ENCODE measurements at places on chromosomes 6 and 20.

- DNase-seq: no peak
Measured at GRCh38 chr20:8057871-8058270, 38.3 kb upstream of the TMX4 start.

GRCh38 chr6:111894951-111895350, 21.7 kb upstream of the FYN start:
- no peak for DNase-seq

GRCh38 chr20:63639093-63639975, 12.4 kb upstream of the GMEB2 start:
- no peak for DNase-seq

DNA sequence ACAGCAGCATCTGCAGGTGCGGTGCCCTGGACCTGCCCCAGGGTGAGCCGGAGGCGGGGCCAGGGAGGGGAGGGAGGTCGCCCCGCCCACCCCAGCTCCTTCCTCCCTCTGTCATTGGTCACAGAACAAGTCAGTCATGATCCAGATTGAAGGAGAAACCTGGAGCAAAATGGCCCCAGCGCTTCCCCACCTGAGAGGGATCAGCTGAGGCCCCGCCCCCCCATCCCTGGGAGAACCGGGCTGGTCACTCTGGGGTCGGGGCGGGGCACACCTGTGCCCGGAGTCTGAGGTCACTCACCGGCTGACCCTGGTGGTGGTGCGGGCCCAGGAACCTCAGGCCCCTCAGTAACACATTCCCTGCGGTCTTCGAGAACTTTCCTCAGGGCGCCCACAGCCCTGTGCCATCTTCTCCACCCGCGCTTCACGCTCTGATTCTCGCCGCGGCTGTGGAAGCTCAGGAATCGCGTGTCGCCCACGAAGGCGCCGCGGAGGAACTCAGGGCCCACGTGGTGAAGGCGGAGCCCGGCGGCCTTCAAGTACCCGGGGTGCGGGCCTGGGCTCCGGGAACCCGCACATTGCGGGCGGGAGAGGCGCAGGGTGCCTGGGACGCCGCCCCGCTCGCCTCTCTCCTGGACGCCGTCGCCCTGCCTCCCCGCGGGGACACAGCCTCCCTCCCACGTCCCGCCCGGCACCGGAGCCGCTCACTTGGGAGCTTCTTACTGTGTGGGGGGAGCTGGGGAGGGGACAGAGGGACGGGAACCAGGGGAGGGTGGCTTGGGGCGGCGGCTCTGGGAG, 36.4 kb upstream of the HLA-C start:
- peak; percentile 94 for DNase-seq

GRCh38 chr6:10759312-10759839, 11.8 kb downstream of the TMEM14B start:
- DNase-seq: no peak

DNA sequence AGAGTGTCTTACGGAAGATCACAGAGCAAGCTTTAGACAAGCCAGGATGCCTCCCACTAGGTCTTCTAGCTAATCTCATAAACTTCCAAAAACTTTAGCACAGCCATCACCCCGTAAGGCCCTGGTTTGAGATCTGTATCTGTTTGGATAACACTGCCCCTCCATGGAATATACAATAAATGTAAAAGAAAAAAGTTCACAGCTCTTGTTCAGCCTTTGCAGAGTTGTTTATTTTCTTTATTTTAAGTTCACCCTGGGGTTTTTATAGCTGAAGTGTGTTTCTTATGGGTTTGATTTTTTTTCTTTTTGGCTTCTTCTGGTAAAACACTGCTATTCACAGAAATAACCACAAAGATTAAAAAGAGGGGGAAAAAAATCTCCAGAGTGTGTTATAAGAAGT, 125.6 kb downstream of the EYA2 start:
- DNase-seq: no peak

- peak; percentile 78 for DNase-seq
Measured at GRCh38 chr6:79949233-79949632, 1.9 kb upstream of the ELOVL4 start.

- DNase-seq: no peak
Measured at GRCh38 chr6:9527679-9528286, 887.1 kb downstream of the TFAP2A start.

GRCh38 chr6:85353012-85353411, 96.9 kb upstream of the NT5E start:
- no peak for DNase-seq

DNA sequence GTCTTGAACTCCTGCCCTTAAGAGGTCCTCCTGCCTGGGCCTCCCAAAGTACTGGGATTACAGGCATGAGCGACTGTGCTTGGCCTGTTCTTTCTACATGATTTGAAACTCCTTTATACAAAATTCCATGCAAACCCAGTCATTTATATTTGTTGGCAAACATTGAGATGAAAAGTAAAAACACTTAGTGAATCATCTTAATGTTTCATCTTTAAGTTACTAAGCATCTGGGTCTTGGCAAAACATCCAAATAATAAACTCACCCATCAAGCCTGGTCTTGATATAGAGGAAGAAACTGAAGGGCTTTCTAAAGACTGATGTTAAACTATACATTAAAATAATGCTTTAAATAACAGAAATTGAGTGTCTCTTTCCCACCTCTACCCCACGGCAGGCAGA, 95.1 kb downstream of the FUT9 start:
- no peak for DNase-seq

DNA sequence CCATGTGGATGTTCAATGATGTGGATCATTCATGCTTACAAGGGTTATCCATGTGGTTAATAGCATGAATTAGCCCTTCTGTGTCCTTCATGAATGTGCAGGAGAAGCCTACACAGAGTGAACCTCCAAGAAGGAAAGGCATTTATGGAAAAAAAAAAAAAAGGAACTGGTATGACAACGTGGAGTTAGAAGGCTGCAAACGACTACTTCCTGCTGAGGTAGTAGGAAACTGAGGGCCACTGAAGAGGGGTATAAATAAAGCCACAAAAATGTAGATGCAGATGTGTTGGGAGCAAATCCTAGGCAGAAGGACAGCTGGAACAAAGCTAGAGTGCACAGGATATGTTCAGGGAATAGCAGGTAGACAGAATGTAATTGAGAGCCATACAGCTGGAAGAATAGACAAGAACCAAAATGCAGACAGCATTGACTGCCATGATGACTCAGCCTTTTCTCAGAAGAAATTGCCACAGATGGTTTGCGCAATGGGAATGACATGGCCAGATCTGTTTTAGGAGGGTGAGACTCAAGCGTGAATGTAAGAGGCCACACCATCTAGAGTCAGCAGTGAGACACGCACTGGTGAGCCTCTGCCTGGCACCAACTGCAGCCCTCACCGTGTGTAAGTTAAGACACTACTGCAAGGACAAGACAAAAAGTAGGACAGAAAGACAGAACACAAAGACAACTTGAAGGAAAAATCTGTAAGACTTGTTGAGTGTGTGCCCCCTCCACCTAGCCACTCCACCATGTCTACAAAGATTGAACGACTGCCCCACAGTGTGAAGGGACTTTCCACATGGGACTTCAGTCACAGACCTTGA, 79.8 kb downstream of the KIF13A start:
- DNase-seq: no peak

DNA sequence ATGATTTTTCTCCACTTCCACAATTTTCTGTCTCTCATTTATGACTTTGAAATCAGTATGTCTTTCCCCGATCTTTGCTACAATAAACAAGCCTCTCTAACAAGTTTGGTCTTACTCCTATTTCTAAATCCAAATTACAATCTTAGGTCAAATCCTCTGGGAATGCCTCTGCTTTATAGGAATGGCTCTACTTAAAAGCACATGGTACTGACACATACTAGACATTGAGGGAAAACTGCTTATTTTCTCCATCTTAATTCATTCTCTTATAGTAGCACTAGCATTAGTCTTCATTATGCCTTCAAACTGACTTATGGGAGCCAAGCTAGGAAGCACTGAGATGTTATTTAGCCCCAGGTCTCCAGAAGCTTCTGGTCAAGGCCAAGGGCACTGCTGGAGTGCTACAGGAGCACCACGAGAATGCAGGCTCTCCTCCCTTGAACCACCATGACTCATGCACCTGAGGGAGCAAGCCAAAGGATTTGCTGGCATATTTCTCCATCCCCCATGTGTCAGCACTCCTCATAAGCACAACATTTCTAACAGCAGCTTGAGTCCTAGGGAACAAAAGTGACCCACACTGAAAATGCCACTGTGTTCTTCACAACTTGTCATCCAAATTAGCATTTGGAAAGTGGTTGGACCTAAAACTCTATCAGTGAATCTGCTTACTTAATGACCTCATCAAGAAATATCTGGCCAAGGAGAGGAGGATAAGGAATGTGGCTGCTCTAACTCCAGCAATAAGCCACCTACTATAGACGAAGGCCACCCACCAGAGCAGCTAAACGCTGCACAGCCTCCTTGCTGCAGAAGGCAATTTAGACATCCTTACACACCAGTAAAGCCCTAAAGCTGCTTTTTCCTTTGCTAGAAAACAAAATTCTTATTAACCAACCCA, 156.8 kb upstream of the KCNQ5 start:
- DNase-seq: no peak

DNA sequence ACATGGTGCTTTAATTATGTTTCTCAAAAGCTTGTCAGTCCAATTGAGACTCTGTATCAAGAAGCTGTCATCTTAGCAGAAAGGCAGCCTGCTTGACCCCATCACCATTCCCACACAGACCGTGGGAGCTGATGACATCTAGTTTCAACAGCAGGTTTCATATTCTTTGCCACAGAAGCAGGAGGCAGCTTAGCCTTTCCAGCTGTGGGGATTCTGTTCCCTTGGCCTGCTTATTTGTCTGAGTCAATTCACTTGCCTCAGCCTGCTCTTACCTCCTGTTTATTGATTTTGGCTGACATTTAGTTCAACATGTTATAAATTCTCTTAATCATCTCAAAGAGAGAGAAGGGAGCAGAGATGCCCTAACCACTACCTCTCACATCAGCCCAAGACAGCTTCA, 527.7 kb downstream of the ADGRB3 start:
- DNase-seq: no peak

DNA sequence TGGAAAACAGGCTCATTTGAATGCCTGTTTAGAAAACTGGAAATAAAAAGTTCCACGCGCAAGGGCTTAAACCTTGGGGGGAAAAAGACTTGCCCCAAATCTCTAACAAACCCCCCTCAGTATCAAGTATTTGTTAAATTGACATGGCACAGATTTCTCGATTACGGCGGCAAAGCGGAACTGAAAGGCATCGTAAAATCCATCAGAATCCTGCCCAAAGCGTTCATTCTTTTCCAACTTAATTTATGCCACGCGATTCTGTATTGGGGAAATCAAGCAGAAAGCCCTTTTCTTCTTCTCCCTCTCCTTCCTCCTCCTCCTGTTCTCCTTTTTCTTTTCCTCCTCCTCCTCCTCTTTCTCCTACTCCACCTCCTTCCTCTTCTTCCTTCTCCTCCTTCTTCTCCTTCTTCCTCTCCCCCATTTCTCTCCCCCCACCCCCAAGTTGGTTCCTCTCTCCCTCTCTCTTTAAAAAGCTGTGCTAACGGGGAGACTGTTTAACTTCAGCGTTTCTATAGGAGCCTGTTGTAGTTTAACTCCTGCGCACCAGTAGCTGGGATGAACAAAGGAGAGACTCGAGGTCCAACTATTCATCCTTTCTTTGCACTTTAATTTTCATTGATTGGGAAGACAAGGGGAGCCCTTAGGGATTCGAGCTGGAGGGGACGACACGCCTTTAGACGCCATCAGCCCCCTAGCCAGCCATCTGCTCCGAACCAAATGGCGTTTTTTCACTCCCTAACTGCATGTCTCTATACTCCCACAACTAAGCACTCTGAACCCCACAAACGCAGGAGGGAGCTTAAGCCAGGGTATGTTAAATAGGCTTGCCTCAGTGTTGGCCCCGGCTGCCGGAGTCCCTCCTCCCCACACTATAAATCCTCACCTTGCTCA, 2.7 kb upstream of the DLL1 start:
- DNase-seq: no peak

GRCh38 chr6:108452711-108453195, 108.0 kb upstream of the FOXO3 start:
- DNase-seq: no peak

- DNase-seq: no peak
Measured at GRCh38 chr20:56004611-56005388, 519 bp downstream of the CBLN4 start.

DNA sequence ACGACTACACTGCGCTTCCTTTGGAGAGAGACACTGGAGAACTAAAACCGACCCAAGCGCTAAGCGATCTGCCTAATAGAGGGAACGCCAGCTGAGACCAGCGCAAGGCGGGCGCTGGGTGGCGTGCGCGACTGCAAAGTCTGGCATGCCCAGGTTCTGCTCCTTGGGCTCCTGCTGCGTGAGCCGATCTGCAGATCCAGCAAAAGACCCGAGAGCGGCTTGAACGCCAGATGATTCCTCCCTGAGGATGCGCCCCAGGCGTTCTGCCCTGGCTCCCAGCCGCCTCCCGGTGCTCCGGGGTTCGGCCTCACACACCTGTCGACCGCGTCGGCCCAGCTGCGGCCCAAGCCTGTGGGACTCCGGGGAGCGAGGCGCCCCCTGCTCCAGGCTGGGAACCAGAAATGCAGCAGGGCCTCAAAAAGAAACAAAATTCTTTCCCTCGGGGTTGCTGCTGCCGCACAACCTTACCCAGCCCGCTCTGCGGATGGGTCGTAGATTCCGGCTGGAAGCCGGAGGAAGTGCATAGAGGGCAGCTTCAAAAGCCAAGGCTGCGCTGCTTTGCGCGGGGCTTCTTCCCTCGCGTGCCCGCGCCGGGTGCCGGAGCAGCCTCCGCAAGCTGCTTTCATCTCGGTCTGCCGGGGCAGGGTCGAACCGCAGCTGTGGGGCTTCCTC, 17.9 kb upstream of the PRDM13 start:
- peak; percentile 69 for DNase-seq

GRCh38 chr20:37726971-37727956, 33.4 kb downstream of the CTNNBL1 start:
- DNase-seq: no peak

- no peak for DNase-seq
Measured at GRCh38 chr6:3608159-3608558, 143.4 kb downstream of the PXDC1 start.

- no peak for DNase-seq
Measured at GRCh38 chr6:156961282-156961892, 184.2 kb downstream of the ARID1B start.

- DNase-seq: no peak
Measured at GRCh38 chr20:13684566-13685222, 46.0 kb upstream of the TASP1 start.

- DNase-seq: no peak
Measured at GRCh38 chr20:62216636-62217566, 3.2 kb downstream of the HRH3 start.

- no peak for DNase-seq
Measured at GRCh38 chr6:52346503-52346902, 15.4 kb upstream of the PAQR8 start.

GRCh38 chr20:36498386-36499179, 42.7 kb upstream of the MYL9 start:
- no peak for DNase-seq

DNA sequence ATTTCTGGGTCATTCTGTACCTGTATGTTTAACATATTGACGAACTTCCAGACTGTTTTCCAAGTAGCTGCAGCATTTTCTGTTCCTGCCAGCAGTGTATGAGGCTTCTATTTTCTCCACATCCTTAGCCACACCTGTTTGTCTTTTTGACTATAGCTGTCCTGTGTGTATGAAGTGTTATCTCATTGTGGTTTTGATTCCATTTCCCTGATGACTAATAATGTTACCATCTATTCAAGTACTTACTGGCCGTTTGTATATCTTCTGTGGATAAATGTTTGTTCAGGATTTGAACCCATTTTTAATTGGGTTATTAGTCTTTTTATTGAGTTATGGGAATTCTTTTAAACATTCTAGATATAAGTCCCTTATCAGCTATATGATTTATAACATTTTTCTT, 95.2 kb downstream of the JAG1 start:
- DNase-seq: peak; percentile 72

GRCh38 chr6:157842212-157842611, 19.2 kb downstream of the SNX9 start:
- no peak for DNase-seq

- DNase-seq: peak; percentile 68
Measured at GRCh38 chr6:110543106-110543505, 66.7 kb upstream of the SLC22A16 start.
